ENCODE measurements at places on chromosomes 5 and 9. TPM values are rescaled to one million over a fixed set of nuclear protein-coding genes. Genes with fewer than 3 reads are reported as not detected.

Gene FREM1
- under 0.01 TPM for total RNA-seq

Gene PLCXD3
- under 0.01 TPM for total RNA-seq

Gene GABRA1
- total RNA-seq = not detected

Gene INSL6
- total RNA-seq = not detected

Gene SPATA9
- total RNA-seq = 0.71 TPM

Gene SLC1A3
- total RNA-seq = 1.1 TPM

Gene CRHBP
- total RNA-seq = 2.1 TPM

Gene LRRC70
- total RNA-seq = 0.57 TPM

Gene ELOVL7
- 0.09 TPM for total RNA-seq

Gene SLCO6A1
- not detected for total RNA-seq

Gene TRPM6
- total RNA-seq = 0.09 TPM

Gene KIAA0825
- 3.0 TPM for total RNA-seq

Gene BTNL9
- not detected for total RNA-seq

Gene ABLIM3
- 7.7 TPM for total RNA-seq

Gene ARHGEF37
- 0.57 TPM for total RNA-seq

Gene GPR151
- total RNA-seq = not detected

Gene PCDHB16
- 0.18 TPM for total RNA-seq

Gene FAM174A
- 24.3 TPM for total RNA-seq

Gene HEMGN
- total RNA-seq = not detected

Gene AK1
- 40.0 TPM for total RNA-seq

Gene BTNL3
- not detected for total RNA-seq

Gene EIF4E1B
- total RNA-seq = not detected

Gene SPATA31A3
- not detected for total RNA-seq

Gene CCIN
- 0.57 TPM for total RNA-seq

Data from smooth muscle cell of bladder (primary cell).